Nephron progenitor cell (in vitro differentiated cells): ENCODE measurements at places on chromosomes 16 and 17.

DNA sequence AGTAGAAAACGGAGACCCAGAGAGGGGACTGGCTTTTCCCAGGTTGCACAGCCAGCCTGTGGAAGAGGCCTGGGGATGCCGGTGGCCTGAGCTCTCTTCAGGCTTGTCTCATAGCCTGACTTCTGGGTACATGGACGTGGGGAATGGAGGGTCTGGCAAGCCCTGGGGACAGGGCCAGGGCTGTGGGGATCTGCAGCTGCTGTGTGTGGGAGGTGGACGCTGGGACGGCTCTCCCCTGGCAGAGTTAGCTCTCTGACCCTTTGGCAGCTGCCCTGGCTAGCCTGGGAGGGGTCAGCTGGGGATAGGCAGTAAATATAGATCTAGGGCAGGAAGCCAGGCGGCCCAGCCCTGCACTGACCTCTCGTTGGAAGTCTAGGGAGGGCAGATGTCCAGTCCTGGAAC lies 20.5 kb downstream of the SLC4A1 start:
- DNase-seq = peak; percentile 57

GRCh38 chr17:46950997-46951621 lies 27.9 kb downstream of the RPRML start:
- DNase-seq = no peak

DNA sequence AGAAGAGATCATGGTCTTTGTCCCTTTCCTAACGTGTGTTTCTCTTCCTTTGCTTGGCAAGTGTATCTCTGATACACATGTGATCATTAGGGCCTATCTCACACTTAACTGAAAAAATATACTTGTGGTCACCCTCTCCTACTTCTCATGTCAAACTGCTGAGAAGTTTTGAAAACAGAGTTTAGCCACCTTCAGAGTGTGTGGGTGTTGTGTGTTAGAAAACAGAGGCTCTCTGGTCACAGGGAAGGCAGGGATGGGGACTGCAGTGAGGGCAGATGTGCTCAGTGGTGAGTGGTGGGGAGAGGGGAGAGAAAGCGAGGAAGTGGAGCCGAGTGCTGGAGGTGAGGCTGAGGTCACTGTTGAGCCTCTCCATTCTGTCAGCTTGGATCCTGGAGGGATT lies 29.4 kb downstream of the GRB7 start:
- DNase-seq = no peak

DNA sequence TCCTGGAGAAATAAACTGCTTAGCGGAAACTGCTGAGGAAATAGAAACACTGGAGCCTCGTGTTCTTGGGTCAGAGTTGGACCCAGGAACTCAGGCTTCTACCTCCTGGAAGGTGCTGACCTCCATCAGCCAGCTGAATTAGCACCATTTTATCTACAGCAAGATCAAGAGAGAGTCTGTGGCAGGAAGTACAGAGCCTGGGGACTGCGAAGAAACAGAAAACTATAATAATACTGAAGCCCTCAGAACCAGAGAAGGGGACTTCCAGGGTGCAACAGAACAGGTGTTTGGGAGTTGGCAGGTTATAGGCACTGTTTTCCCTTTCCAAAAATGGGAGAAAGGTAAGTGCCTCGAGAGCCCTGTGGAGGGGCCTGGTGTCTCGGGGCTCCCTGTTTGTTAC lies 379.7 kb downstream of the CA10 start:
- no peak for DNase-seq

- DNase-seq = peak; percentile 78
Measured at GRCh38 chr17:74987909-74988711, 678 bp downstream of the CDR2L start.

GRCh38 chr16:21179126-21179982 lies 20.9 kb downstream of the LDAF1 start:
- DNase-seq = no peak

DNA sequence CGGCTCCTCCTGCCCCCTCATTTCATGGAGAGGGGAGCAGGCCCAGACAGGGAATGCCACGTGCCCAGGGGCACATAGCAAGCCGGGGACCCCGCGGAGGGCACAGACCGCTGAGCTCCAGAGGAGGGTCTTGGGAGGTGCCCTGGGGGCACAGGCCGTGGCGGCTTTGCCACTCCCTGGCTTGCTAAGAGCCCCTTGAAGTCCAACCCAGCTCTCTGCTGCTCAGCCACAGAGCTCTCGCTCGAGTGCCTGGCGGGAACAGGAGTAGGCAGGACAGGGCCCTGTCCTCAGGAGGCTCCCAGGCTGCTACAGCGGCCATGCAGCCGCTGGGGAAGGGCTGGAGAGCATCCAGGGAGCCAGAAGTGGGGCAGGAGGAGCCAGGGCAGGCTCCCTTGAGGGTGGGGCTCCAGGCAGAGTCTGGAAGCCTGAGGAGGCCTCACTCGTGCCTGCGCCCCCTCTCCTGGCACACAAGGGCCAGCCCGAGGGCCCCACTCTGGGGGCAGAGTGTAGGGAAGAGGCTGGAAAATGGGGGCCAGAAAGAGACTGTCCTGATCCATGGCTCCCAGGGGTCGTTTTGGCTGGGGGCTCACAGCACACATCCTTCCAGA lies 4.4 kb upstream of the RAB26 start:
- DNase-seq = no peak
